GOT3 (cell line): ENCODE measurements at places on chromosomes 5 and 9.

DNA sequence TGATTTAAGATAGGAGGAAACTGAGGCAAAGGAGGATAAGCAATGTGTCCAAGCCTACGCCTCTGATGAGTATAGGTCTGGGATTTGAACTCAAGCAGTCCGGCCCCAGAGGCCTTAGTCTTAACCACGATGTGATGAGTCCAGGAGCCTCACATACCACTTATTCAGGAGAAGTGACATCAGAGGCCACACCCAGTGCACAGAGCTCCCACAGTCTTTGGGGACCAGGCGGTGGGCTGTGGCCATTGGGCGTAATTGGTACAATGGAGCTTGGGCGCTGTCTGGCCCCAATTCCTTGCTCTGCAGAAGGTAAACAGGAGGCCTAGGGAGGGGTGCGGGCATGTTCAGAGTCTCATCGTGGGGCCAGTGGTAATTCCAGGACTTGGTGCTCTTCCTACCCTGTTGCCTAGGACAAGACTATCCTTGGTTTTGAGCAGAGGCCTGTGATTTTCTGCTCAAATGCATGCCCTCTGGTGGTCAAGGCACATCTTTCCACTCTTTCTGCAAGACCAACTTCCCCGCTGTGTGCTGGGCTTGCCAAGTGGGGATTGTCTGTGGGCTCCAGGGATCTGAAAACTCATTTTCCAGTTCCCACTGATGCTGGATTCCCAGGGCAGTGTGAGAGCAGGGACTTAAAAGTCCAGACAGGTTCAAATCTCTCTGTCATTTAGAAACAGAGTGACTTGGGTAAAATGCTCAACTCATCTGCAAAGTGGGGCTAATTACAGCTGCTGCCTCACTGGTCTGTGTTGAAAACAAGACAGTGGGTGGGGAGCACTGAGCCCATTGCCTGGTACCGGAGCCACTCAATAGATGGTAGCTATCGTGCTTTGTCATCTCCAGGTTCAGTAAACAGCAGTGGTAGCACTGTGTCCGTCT lies 15.8 kb downstream of the NDST1 start:
- no peak for DNase-seq

- no peak for DNase-seq
These were observed 277.6 kb downstream of the TMEM38B start for GRCh38 chr9:105971986-105972385.

DNA sequence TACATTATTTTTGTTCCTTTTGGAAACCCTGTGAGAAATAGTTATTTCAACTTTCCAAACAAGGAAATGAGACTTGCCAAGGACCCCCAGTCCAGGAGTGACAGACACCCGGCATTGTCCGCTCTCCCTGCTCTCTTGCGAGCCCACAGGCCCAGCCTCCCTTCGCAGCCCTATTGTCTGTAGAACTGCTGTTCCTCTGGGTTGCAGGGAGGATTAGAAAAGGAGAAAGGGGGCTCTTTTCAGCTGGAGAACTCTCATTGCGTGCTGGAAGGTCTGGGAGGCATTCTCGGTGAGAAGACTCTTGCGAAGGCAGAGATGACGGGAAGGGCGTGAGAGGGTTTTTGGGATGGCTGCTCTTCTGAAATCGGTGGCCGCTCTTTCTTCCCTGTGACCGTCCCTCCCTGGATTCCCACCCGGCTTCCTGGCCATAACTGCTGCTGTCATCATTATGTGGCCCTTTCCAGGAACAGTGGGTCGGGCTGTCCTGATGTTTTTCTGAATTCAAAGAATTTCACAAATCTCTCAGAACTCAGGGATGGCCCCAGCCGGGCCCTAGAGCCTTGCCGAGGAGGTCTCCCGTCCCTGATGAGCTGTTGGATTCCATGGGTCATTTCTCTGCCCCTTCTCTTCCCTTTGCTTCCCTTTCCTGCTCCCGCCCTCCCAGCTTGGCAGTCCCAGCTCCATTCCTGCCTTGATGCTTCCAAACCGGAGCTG lies 29.8 kb downstream of the STC2 start:
- DNase-seq: no peak

GRCh38 chr9:95879591-95879990 lies 4.1 kb downstream of the ERCC6L2 start:
- no peak for DNase-seq

- DNase-seq: no peak
These were observed 46.0 kb downstream of the SMC5 start for GRCh38 chr9:70304810-70305209.

DNA sequence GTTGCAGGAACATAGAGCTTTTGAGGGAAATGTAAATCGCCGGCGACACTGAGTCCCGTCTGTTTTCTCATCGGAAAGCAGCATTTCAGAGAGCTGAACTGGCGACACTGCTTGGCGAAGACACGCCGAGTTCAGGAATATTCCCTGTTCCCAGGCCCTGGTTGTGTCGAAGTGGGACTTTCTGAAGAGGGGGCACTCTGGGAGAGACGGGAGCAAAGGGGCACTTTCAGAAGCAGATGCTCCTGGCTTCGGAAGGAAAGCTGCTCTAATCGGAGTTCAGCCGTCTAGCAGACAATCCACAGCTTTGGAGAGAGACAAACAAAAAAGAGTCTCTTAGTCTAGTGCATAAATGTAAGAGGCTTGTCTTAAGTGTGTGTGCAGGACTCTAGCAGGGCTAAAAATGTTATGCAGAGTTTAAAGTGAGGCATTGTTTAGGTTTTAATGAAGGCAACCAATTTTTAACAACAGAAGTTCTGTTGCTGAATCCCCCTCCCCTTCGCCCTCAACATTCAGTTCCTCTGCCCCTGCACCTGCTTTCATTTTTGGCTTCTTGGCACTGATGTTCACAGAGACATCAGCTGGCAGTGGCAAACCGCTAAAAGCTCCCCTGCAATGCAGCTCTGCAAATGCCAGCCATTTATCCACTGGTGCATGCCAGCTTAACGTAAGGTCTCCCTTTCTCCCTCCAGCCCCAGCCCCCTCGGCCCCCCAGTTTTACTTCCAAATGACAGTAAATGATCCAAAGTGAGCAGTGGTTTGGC lies 289.5 kb upstream of the MPDZ start:
- no peak for DNase-seq

DNA sequence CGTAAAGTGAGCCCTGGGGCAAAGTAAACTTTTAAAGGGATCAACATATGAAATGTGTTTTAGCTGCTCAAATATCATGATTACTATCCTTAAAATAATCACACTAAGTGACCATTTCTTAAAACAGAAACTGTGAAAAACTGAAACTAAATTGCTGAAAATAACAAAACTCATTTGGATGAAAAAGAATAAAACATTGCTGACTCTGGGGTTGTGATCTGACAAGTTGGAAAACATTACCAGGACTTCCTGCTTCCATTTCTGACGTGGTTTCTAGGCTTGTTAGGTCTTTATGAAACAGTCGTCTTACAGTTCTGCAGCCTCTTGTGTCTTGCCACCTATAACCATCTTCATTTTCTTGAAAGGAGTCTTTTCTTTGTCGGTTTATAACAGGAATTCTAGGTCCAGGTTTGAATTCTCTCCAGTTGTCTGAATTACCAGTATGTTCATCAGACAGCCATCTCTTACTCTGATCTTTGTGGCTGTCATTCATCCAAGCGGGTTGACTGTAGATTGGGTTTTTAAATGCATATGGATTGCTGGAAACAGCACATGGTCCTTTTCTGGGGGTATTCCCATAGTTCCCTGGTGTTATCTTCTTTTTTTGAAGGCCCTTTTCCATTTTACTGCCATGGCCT lies 1.7 kb downstream of the TUT7 start:
- no peak for DNase-seq

DNA sequence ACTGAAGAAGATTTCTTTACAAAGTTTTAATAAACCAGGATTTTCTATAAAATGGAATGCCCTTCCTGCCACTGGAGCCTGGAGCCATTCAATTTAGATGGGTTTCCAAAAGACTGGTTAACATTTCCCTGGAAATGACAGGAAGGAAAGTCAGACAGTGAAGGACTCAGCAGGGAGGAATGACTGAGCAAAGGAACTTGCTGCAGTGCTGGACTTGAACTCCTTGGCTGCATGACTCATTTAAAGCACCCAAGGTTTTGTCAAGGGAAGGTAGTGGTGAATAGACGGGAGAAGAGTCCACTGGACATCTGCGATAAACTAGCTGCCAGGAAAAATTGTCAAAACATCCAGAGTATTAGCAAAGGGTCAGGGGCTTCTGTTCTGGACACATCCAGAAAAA lies 163.8 kb upstream of the SLC28A3 start:
- no peak for DNase-seq

DNA sequence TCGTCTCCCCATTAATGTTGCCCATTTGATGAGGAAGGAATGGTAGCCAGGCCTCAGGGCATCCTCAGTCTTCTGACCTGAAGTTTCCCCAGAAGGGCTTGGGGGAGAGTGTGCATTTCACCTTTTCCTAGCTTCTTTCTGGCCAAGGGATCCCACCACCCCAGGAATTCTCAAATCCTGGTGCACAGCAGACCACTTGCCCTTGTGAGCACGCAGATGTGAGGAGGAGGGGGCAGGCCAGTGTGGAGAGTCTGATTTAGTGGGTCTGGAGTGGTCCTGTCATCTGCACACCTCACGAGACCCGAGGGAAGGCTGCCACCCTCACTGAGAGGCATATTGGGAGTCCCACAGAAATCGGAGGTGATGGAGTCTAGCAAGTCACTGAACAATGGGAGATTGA lies 64.3 kb downstream of the CXXC5 start:
- no peak for DNase-seq

GRCh38 chr9:12702160-12702758 lies 9.1 kb downstream of the TYRP1 start:
- no peak for DNase-seq

- no peak for DNase-seq
These were observed 704 bp upstream of the IL33 start for GRCh38 chr9:6214903-6215302.

DNA sequence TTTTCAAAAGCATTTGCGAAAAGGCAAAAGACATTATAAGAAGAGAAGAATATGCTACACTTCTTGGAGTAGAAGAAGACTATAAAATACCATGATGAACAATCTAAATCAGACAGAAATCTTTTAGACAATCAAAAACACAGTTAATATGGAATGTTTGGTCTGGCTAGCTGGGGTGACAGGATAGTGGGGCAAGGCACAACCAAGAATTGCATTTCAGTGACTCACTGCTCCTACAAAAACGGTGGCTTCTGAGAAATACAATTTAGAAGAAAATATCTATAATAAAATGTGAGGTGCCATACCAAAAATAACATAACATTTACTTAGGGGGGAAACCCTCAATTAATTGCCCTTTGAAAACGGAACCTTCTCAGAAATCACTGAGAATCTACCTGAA lies 363.4 kb downstream of the NPR3 start:
- no peak for DNase-seq

- no peak for DNase-seq
These were observed 4.5 kb downstream of the RCL1 start for GRCh38 chr9:4796988-4797853.

- DNase-seq: no peak
These were observed 197.0 kb upstream of the SEMA6A start for GRCh38 chr5:116771466-116772151.

GRCh38 chr5:149392718-149393117 lies 13.6 kb upstream of the IL17B start:
- no peak for DNase-seq

DNA sequence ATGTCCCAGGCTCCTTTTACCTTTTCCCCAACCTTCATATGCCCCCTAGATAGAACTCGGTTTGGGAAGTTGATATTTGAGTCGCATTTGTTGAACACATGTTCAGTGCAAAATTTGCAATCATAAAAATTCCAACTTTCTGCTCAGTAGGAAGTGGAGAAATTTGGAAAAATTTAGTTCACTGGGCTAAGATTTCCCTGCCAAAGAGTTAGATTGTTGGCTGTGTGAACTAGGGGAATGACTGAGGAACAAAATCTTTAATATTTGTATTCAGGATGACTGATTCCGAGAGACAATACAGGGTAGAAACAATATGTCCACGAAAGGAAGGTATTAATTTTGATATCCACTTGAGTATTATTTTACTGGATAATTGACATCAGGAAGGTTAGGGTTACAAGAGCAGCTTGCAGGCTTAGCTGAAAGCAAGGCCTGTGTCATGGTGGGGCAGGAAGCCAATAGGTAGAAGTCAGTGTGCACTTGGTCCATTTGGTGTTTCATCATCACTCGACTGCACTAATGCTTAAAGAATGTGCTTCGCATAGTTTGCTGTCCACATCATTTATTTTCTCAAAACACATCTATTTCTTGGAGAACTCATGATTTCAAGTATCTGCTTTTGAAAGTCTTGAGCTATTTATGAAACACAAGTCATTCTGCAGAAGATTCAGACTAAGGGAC lies 59.4 kb upstream of the GNA14 start:
- DNase-seq: peak; percentile 8

- DNase-seq: no peak
These were observed 92.7 kb upstream of the CKMT2 start for GRCh38 chr5:81140441-81140840.

DNA sequence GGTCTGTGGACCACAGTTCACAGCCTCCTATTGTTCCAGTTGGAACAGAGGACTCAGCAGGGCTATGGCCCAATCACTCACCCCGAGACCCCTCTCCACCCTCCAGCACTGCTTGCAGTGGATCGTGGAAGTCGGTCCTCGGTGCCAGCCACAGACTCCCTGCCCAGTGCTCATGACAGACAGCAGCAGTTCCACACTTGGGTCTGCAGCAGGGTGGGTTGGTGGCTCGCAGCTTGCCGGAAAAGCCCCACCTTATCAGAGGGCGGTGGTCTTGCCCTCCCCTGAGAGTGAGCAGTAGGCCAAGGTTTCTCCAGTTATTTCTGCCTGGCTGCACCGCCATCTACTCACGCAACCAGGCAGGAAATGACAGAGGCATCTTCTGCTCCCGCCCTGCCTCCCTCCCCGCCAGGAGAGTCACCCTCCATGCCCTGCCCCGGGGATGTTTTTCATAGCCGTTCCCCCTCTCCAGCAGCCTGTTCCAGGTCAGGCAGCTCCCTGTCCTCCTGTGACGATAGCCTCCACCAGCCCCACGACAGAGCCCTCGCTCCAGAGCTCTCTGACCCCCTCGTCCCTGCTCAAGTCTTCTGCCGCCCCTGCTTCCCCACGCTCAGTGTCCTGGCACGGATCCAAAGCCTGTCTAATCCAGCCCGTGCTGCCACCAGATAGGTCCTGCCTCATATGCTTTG lies 34.5 kb downstream of the UNC5A start:
- DNase-seq: no peak

DNA sequence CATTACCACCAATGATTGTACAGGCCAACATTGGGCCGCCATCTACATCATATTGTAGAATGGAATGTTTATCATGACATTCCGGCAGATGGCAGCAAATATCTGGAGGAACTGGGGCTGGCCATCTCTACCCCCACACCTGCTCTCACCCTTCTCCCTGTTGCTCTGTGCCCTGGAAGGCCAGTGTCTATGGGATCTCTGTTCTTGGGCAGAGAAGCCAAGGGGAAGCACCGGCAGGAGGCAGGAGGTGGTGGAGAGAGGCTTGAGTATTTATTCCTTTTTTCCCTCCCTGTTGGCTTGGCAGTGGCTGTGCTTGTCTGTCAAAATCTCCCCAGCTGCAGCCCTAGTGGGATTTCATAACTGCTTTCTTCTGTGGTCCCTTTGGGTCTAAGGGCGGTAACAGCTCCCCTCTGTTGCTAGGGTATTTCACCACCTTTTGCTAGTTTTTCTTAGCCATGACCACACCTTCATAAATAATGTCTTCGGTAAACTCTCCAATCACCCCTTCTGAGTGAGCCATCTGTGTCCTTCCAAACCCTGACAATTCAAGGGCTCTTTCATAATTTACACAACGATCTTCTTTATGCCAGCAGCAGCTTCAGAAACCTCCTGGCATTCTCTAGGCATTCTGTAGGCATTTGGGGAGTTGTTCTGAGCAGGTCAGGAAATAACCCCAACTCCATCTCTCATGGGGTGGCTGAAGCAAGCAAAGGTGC lies 225.8 kb downstream of the MELK start:
- no peak for DNase-seq

- no peak for DNase-seq
These were observed 53.5 kb downstream of the PPP2R2B start for GRCh38 chr5:146825033-146825432.
